Cerebellar nuclear complex (tissue), 1 donor: ENCODE measurements at places on chromosomes 4 and X.
A peak's percentile ranks its signal among the peaks of the same experiment; 100 is the strongest.

DNA sequence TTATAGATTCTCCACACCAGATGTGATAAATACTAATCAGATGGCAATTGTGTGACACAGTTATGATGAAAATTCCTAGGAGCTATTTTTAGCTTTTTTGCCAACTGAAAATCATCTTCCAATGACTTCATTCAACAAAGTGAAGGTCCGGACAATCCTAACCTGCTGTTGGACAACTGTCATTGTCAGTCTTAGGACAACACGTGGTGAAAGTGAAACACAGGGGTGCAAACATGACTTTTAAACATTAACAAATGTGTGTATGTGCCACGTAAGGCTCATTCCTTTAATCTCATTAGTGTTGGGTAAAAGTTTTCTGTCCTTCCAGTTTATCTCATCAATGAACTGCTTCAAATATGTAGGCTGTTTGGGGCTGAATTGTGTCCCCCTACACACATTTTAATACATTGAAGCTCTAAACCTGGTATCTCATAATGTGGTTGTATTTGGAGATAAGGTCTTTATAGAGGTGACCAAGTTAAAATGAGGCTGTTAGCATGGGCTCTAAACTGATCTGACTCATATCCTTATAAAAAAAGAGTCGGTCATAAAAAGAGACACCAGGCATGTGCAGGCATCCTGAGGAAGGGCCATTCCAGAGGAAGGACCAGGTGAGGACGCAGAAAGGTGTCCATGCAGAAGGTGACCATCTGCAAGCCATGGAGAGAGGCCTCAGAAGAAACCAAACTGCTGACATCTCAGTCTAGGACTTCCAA, 41.2 kb upstream of the SMAD1 start:
- no peak for DNase-seq

DNA sequence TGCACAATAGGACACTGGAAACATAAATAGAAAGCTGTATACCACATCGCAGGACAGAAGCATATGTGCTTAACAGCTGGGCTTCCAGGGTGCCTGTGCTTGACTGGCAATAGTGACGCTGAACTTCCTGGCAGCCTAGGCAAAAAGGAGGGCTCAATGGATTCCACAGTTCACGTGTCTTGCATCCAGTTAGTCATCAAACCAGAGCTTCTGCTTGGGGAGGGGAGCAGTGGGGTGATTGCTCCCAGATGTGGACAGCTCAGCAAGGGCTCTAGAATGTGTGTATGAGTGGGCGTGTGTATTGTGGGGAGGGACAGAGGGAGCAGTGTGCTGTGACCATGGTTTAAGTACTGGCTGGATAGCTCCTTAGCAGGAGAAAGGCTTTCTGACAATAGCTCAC, 2.3 kb downstream of the PRRG3 start:
- DNase-seq = no peak

DNA sequence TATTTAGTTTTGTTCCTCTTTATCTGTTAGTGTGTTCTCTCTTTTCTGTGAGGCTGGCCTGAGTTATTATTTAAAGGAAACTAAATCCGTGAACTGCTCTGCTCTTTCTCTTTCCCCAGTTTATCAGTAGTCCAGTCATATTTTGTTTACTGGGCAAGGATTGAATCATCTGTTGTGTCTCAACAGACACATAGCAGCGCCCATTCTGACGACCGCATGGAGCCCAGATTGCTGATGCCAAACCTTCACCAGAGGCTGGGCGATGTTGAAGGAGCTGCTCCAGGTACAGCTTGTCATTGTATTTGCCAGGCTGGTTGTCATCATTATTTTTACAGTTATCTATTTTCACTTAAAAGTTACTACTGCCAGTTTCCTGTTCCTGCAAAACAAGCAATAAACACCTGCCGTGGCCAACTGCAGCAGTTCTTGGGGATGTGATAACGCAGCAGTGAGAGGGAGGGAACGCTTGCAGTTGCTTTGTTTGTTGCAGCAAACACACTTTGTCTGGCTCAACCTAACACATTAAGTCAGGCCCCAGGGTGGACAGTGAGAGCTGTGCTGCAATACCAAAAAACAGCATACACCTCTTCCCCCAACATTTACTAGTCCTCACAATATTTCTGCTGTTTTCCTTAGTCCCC, 10.1 kb downstream of the REELD1 start:
- no peak for DNase-seq

DNA sequence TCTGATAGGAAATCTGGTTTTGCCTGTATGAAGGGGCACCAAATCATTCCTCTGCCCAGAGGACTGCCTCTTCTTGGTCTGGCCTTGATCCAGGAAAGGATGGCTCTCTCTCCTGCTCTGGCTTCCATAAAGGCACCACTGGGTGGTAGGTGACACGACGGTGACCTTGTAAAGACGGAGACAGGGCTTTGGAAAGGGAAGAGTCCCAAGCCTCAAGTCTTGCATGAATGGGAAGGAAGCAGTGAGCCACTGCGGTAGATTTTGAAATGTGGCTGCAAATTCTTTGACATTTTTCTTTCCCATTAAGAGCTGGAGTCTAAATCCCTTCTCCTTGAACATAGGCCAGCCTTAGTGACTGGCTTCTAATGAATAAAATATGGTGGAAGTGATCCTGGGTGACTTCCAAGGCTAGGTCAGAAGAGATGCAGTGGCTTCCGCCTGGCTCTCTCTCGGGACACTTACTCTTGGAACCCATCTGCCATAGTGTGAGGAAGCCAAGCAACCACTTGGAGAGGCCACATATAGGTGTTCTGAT, 347.4 kb downstream of the BCOR start:
- DNase-seq = no peak

DNA sequence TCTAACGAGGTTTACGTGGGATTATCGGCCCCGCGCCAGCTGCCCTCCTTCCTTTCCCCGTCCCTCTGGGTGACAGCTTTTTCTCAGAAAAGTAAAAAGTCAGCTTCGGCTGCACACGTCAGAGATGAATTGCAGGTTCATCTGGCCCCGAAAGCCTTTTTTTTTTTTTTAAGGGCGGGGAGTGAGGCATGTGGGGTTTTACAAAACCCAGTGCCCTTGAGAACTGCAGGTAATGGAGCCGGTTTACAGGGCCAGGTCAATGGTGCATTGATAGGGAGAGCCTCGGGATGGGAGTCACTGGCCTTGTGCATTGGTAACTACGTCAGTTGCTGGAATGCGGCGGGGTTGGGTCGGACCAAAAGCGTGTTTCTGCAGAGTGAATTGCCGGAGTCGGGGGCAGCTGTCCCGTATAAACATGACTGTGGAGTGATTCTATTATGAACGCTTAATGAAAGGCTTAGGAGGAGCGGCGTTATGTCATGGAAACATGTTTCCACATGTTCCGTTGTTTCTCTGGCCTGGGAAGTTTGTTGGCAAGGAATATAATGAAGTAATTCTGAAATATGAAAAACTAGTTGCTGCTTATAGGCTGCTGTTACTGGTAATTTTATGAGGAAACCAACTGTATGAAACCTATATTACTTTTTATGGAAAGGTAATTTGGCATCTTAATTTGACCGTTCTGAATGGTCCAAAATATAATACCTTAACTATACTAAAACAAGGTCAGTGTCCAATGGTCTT, 1.1 kb downstream of the HSPA4L start:
- DNase-seq = peak; percentile 45

- no peak for DNase-seq
These were observed 64.7 kb downstream of the ANTXR2 start for GRCh38 chr4:80008351-80008750.

DNA sequence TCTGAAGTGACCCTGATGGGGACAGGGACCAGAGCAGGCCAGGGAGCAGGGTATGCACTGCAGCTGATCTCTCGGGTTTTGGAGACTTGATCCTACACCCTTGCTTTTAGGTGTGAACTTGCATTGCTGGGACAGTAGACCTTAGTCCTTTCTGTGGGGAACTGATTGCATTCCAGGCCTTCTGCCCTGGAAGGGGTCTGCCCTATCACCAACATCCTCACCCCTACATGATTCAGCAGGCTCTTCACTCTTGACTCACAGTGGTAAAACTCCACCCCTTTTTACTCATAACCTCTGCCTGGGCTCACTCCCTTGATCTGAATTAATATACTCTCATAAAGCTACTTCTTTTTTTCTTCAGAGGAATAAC, 6.6 kb upstream of the DDX60L start:
- DNase-seq = no peak

DNA sequence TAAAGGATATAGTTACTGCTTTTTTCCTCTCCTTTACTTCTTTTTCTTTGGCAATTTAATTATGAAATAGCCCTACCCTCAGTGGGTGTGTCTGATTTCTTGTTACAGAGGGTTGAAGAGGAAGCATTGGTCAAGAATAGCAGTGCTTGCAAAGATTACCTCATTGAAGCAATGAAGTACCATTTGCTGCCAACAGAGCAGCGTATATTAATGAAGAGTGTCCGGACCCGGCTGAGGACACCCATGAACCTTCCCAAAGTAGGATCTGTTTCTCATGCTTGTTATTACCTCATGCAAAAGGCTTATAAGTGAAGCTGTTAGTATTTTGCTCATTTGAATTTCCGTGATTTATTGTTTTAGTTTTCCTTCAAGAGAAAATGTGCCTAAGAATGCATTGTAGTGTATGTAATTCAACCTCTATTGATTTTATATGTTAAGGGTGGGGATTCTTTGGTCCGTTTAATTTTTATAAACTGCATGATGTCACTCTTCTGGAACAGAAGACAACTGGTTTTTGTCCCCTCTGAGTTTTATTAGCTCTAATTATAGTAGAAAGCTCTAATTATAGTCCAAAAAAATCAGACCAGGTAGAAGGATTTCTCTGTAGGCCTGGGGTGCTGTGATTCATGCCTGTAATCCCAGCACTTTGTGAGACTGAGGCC, 27.9 kb upstream of the MSMO1 start:
- DNase-seq = no peak

DNA sequence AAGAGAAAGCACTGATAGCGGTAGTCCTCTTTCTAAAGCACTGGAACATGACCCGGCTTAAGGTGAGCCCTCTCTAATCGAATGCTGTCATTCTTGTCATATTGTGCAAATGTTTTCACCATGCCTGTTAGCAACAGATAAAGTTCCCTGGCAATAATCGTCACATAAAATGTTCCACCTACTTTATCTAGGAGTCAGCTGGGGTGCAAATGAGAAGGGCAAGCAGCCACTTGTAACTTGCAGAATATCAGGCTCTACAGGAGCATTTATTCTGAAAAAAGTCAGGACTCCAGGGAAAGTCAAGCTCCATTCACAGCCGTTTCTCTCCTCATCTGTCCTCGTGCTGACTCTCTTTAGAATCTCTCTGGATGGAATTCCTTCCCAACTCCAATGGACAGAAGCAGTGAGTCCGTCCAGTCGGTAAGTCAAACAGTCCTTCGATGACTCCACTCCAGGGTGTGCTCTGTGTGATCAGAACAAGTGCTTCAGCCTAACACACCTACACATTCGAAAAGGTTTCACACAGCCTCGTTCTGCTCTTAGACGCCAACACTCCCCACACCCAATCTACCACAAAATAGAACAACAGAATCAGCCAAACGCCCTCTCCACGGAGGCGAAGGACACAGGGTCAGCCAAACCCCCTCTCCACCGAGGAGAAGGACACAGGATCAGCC, 101.7 kb upstream of the FRG1 start:
- no peak for DNase-seq

DNA sequence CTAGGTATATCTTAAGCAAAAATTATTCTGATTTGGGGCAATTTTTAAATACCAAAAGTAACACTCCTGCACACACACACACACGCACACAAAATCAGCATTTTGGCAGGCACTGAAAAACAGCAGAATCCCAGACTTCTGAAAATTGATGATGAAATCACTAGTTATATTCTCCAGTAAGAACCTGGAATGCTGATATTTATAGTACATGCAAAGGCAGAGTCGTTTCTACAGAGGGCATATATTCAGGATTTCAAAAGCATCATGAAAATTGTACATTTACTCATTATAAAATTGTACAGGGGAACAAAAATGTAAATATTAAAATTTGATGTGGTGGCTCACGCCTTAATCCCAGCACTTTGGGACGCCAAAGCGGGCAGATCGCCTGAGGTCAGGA, 352.5 kb upstream of the PITX2 start:
- no peak for DNase-seq

GRCh38 chr4:26311633-26312032, 9.2 kb upstream of the RBPJ start:
- DNase-seq = no peak

GRCh38 chr4:176210101-176210500, 14.7 kb upstream of the SPATA4 start:
- no peak for DNase-seq

GRCh38 chr4:2866891-2867290, 23.2 kb downstream of the ADD1 start:
- DNase-seq = no peak

DNA sequence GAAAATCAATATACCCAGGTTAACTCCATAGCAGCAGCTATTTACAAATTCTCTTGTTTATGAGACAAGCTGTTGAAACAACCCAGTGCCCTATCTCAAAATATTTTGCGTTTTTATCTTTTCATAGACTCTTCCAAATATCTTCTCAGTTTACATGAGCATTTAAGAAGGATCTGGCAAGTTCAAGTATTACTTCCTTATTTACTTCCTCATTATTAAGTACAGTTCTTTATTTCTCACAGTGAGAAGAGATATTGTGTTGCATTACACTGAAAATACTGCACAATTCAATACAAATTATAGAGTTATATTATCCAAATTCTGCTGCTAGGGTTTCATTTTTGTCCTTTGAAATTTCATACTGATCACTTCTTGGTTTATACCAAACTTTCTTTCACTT, 43.6 kb upstream of the UCP1 start:
- no peak for DNase-seq

- no peak for DNase-seq
These were observed 120.4 kb upstream of the SLC34A2 start for GRCh38 chr4:25535278-25535677.

GRCh38 chr4:143184217-143184502, 557 bp upstream of the USP38 start:
- no peak for DNase-seq

DNA sequence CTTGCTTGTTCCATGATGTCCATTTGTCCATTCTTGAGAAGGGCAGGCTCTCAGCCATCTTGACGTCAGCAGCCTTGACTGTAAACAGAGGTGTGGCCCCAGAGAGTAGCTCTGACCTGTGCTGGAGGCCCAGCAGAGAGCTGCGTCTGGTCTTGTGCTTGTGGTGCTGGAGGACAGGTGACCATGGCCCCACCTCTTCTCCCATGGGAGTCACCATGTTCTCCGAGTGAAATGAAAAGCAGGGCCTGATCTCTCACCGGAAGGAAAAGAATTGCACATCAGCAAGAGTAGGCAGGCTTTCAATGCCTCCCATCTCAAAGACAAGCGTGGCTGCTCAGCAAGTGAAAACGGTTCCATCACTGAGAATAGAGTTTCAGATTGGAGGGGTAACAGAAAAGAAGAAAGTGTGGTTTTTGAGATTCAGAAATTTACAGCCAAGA, 11.5 kb downstream of the PARM1 start:
- no peak for DNase-seq

GRCh38 chr4:66949419-66949818, 595.9 kb downstream of the CENPC start:
- DNase-seq = no peak
